Stimulated activated CD4-positive, alpha-beta T cell treated with anti-CD3 and anti-CD28 coated beads, Interleukin-12 subunit alpha, Interleukin-12 subunit beta, amount 100 ng/mL, for 48 hours (primary cell): ENCODE measurements at places on chromosomes 1 and 21.
A peak's percentile ranks its signal among the peaks of the same experiment; 100 is the strongest.

GRCh38 chr1:222557148-222557547 is 9.2 kb upstream of the HHIPL2 start:
- no peak for DNase-seq

GRCh38 chr1:219365451-219365850 is 191.8 kb downstream of the LYPLAL1 start:
- no peak for DNase-seq

GRCh38 chr1:44242746-44243145 is 29.5 kb downstream of the DMAP1 start:
- DNase-seq: no peak

DNA sequence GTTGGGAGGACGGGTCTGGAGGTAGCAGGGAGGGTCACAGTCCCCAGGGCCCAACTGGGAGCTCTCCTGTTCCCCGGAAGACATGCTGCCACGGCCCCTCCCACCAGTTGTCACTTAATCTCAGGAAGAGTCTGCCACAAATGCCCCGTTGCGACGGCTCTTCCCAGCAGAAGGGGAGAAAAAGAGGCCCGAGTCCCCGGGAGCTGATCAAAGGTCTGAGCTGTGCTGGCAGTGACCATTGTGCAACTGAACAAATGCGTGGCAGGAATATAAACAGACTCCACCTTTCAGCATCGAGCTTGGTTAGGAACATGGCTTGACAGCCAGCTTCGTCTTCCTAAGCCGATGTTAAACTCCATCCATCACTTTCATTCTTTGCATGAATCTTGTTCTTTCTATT is 27.8 kb upstream of the ZBTB21 start:
- no peak for DNase-seq

GRCh38 chr1:11397151-11397901 is 81.6 kb upstream of the DISP3 start:
- no peak for DNase-seq

DNA sequence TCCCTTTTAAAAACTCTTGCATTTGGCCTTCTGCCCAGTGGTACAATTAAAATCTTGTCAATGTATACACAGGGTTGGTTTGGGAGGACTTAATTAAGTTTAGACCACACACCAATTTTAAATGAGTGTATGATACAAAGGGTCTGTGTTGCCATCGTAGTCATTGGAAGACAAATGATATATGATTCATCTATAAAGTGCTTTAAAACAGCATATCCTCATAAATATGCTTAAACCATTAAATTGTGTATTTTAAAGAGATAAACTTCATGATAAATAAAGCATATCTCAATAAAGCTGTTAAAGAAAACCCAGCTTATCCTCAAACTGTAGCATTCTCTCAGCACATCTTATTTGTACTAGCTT is 69.5 kb downstream of the LUZP1 start:
- DNase-seq: no peak

- DNase-seq: no peak
Observed at GRCh38 chr1:88544195-88544594, 139.9 kb upstream of the PKN2 start.

DNA sequence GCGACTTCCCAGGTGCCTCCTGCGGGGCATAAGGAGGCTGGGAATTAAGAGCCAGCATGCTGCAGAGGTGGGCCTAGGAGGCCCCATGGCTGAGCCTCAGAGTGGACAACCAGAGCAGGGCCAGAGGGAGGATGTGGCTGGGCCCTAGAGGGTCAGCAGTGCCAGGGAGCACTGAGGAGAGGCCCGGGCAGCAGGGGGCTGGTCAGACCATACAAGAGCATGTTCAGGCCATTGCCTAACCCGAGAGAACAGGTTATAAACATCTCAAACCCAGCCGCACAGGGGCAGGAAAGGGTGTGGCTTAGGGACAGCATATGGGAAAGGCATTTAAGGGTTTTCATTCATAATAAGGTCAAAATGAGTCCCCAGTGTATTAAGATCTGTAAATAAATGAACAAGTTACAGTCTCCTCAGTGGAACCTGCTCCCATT is 51.1 kb downstream of the IER5 start:
- no peak for DNase-seq

DNA sequence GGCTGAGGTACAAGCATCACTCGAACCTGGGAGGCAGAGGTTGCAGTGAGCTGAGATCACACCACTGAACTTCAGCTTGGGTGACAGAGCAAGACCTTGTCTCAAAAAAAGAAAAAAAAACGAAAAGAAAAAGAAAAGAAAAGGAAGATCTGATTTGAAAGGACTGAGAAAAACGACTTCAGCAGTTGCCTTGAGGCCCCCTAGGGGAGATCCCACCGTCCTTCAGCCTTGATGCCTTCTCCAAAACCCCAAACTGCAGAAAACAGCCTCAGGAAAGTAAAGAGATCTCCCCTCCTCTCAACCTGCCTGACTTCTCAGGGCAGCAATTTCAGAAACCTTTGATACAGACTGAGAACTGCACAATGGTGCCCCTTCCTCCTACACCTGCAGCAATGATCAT is 50.9 kb upstream of the BCAR3 start:
- DNase-seq: no peak

GRCh38 chr21:42233067-42233961 is 14.4 kb downstream of the ABCG1 start:
- peak; percentile 82 for DNase-seq

DNA sequence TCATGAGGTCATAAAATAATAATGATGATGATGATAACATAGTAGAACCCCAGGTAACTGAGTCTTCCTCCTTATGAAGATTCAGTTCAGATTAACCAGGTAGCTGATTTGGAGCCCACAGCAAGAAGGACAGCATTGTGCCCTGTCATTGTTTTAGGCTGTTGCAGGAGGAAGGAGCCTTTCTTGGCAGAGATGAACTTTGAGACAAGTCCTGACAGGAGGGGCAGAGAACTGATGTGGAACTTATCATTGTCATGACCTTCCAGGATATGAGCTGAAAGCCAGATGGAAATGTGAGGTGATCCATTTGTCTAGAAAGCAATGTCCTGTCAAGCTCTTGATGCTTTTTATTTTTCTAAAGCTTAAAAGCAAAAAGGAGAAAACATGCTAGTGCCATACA is 132.6 kb upstream of the COA6 start:
- DNase-seq: no peak

GRCh38 chr1:67100833-67101232 is 33.9 kb downstream of the C1orf141 start:
- no peak for DNase-seq

DNA sequence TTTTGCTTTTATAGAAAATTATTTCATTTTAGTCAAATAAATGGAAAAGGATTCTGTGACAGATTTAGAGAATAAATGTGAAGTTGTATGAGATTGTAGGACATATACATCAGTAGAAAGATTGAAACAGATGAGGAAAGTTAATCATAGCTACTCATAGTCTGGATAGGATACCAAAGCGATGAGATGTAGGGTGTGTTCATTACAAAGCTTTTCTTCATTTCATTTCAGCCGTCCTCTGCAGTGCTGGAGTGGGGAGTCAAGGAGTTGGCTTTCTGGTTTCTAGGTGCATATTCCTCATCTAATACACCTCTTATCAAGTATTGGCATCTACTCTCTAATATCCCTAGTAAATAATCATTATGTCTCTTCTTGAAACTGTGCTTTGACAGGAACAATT is 149.5 kb upstream of the NEGR1 start:
- DNase-seq: no peak

- no peak for DNase-seq
Observed at GRCh38 chr1:160144921-160145320, 6.5 kb upstream of the ATP1A4 start.

DNA sequence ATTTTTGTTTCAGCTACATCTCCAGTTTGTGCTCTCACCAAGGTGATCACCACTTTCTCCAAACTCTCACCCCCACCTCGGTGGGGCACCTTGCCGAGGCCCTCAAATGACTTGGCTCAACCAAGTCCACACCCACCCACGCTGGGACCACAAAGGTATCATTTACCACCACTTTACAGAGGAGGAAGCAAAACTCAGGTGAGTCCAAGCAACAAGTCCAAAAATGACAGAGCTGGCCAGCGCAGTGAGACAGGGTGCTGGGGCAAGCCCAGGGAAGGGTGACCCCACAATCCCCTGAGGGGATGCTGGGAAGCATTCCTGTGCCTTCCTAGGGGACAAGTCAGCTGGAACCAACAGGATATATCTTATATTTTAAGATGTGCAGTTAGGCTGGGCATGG is 24.7 kb downstream of the SSBP3 start:
- DNase-seq: no peak

DNA sequence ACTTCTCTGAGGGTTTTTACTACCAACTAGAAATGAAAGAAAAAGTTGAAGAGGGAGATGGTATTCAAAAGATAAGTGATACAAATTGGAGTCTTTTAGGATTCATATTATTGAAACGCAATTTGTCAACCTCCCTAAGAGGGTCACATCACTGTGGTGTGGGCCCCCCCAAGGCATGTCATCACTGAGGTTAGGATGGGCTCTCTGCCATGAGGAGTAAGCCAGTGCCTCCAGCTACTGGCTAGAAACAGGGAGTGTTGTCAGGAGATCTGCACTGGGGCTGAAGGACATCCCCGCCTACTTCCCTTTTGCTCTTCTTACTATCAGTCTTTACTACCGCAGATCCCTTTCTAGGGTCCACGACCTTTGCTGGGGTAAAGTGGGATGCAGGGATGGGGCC is 25.9 kb downstream of the ITSN1 start:
- DNase-seq: no peak

GRCh38 chr1:31926252-31926651 is 11.9 kb downstream of the PTP4A2 start:
- no peak for DNase-seq

DNA sequence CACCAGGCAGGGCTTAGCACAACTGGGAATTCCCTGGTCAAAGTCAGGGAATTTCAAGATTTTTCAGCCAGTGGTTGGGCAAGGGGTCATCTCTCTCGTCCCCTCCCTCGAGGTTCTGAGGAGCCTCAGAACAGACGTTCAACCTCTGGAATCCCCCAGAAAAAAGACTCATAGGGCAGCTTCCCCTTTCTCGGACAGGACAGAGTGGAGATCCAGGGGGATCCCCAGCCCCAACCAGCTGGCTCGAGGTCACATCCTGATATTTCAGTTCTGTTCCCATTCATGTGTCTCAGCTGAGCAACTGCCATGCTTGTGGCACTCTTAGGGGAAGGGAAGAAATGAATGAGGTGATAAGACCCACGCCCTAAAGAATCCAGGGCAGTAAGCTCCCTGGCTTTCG is 4.9 kb upstream of the LAD1 start:
- no peak for DNase-seq

- no peak for DNase-seq
Observed at GRCh38 chr1:33228935-33229487, 27.3 kb upstream of the ZNF362 start.

DNA sequence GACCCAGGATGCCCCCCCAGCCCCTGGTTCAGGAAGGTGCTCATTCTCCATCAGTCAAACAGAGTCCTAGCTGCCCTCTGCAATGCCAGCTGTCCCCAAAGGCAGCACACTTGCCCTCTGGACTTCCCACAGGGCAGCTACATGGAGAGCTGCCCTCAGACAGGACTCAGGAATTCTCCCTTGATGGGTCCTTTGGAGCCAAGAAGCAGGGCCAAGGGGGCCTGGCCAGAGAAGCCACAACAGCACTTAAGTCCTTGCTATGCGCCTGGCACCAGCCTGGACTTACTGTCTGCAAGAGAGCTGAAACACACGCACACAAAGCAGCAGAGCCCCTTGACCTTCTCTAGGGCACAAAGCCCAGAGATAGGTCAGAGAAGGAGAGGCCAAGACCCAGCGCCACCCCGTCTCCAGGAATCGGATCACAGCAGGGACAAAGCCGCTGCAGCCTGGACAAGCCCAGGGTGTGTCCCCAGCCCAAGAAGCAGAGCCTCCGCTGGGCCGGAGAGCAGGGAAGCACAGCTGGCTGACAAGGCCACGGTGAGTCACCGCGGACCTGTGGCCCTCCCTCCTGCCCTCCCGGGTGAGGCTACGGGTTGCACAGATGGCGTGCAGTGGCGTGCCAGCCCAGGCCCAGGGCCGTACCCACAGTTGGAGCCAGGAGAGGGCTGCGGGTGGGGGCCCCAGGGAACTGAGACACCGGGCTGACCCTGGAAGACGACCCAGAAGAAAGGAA is 1.7 kb downstream of the WNT9A start:
- no peak for DNase-seq

GRCh38 chr1:200979574-200980451 is 43.7 kb downstream of the KIF21B start:
- peak; percentile 67 for DNase-seq

- DNase-seq: no peak
Observed at GRCh38 chr1:21652937-21653743, 16.0 kb downstream of the RAP1GAP start.

DNA sequence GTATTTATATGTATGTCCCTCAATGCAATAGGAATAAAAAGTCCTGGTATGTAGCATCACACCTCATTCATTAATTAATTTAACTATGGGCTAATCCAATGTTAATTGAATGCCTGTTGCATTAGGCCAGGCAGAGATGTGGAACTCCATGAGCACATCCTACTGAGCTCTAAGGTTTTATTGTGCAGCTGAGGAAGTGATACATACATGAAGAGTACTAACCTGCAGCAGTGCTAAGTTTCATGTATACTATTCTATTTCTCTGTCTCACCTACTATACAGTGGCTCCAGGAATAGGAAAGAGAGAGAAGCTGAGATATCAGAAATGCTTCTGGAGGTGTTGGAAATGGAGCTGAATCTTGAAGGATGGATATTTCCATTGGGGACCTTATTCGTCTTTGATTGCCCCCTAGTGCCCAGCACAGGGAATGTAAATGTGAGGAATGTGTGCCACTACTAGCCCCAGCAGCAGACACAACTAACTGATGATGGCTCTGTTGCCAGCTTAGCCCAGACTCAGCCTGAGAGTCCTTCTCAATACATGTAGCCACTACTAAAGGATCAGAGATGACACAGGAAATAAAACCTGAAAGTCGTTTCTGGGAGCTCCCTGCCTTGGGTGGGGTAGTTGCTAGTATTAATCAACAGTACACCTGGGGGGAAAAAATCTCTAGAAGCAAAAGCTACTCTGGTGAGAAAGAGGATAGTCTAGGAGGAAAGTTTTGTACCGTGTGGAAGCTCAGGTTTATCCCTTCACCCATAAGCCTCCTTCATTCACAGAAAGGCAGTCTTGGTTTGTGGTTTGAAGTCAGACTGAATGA is 173.3 kb upstream of the FOXD3 start:
- DNase-seq: no peak

DNA sequence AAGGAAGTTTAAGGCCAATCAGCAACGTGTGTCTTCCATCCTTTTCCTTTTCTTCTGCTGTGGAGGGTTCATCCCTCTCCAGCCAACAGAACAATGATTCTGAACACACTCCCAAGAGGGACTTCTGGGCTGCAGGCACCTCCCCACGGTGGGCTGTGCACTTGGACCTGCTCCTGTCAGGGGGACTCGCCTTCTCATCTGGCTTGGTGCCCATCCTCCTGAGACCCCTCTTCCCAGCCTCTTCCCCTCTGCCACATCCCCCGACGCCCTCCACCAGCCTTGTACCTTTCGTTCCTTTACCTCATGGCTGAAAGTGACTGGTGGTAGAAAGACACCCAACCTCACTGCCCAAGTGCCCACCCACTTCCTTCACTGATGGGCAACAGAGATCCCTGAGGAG is 26.0 kb upstream of the SLAMF9 start:
- no peak for DNase-seq

- no peak for DNase-seq
Observed at GRCh38 chr1:206039046-206039973, 13.7 kb upstream of the RHEX start.
